ENCODE measurements at places on chromosomes 13 and 19.

DNA sequence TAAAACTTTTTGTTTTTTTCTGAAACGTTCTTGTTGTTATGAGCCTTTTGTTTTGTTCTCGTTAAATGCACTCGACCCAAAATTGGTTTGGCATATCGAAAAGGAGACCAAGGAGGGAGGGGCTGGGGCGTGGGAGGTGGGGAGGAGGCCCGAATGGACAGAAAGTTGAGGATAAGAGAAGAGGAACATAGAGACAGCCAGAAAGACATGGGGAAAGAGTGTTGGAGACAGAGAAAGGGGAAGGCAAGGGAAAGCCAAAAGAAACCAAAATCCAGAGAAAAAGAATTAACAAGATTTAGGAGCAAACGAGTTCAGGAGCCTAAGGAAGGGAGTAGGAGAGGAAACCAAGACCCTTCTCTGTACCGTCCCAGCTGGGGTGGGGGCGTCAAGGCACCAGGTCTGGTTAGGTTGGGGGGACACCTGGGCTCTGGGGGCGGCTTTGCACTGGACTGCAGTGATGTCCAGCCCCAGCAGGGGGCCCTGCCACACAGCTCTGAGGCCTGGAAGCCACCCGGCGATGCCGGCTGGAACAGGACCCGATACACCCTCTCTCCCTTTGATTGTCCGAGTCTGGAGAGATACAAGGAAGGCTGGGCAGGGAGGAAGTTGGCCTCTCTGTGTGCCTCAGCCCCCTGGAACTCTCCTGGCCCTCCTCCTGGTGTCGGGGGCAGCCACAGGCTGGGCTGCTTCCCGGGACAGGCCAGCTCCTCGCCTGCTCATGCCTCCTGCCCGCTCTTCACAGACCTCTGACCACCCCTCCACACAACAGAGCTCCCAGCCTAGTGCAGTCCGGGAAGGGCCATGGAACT is 11.6 kb upstream of the ASF1B start:
- DNase-seq = peak; percentile 28

DNA sequence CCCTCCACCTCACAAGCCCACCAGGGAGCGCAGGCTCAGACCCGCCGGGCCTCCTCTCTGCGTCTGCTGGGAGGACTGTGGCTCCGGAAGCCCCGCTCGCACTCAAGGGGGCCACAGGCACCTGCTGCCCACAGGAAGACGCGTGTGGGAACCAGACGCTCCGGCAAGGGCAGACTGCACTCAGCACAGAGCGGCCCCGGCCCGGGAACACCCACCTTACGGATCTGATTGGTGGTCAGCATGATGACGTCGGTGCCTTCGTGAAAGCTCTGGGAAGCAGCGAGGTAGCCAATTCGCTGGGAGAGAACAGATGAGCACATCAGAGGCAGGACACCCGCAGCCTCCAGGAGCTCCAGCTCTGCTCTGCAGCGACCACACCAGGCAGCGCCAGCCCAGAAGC is 14.6 kb downstream of the AP3D1 start:
- no peak for DNase-seq

- no peak for DNase-seq
These were observed 7.4 kb downstream of the MED26 start for GRCh38 chr19:16620584-16620983.

DNA sequence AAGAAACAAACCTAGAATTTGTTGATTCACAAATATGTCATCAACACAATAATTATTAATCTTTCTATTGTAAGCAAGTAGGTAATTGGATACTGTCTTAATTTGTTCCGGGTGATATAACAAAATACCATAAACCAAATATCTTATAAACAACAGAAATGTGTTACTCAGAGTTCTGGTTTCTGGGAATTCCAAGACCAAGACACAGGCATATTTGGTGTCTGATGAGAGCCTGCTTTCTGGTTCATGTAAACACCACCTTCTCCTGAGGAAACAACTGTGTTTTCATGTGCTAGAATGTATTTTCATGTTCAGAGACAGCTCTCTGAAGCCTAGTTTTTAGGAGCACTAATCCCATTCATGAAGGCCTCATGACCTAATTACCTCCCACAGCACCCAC is 1819.5 kb downstream of the SLITRK5 start:
- DNase-seq = no peak

DNA sequence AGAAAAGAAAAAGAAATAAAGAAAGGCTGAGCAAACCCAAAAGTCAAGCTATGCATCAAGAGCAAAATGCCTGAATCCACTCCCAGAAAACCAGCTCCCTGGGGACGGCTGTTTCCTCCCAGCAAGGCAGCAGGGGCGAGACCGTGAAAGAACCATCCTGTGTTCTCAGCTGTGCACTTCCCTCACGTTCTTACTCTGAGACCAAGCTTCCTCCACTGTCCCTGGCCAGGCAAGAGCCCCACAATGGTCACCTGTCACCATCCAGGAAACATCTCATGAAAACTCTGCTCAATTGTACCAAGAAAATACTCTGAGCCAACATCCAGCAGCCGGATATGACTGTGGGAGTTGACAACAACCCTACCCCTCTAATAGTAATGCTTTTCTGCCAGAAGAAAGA is 22.9 kb downstream of the RAB20 start:
- no peak for DNase-seq

DNA sequence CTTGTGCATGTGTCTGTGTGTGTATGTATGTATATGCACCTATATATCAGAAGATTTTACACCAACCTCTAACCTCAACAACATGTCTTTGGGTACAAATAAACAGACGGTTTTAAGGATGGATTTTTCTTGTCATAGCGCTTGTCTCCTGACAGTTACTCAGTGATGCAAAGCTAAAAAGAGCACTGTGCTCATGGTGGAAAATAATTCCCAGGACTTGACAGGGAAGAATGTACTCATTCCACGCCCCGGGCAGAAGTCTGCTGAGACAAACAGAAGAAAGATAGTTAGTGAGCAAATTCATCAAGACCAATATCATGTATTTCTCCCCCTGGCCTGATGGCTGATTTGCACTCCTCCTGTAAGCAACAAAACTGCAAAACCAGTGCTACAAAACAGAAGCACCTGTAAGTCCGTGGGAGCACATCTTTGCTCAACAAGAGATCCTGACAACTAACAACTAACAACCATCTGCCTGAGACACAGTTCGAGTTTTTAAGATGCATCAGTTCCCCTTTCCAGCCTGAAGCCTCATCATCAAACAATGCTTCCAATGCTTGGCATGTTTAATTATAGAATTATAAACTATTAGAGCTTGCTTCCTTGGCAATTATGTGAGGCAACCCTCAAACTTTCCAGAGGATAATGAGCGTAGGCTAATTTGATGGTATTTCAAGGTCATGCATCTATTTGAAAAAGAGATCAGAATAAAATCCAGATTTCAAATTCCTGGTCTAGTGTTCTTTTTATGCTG is 812.7 kb upstream of the MIR17HG start:
- DNase-seq = no peak

- DNase-seq = peak; percentile 22
These were observed 5.0 kb upstream of the MTIF3 start for GRCh38 chr13:27455331-27455855.

GRCh38 chr19:15453091-15453578 is 3.4 kb upstream of the WIZ start:
- no peak for DNase-seq

GRCh38 chr13:52599037-52599847 is 43.0 kb upstream of the HNRNPA1L2 start:
- no peak for DNase-seq

DNA sequence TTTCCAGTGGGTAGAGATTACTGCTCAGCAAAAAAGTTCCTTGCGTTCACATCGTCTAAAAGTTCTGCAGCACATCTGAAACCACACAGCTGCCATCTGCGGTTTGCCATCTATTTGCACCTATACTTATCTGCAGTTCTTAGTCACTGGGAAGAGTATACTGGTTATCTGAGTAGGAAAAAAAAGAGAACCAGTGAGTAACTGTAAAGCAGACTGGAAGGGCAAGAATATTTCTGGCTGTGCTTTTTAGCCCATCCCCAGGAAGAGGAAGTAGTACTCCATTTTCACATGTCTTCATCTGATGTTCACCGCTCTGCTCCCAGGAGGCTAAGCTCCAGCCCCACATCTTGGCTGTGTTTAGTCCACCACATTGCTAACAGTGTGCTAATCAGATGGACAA is 35.6 kb downstream of the EFNB2 start:
- no peak for DNase-seq

DNA sequence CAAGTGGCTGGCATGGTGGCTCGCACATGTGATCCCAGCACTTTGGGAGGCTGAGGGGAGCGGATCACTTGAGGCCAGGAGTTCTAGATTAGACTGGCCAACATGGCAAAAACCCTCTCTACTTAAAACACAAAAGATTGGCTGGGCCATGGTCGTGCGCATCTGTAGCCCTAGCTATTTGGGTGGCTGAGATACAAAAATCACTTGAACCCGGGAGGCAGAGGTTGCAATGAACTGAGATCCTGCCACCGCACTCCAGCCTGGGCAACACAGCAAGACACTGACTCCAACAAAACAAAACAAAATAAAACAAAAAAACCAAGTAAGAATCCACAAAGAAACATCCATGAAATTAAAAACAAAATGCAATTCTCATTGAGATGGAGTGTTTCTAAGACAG is 630.6 kb downstream of the UQCRFS1 start:
- DNase-seq = no peak

- no peak for DNase-seq
These were observed 8.3 kb downstream of the IFNL3 start for GRCh38 chr19:39236527-39236926.

DNA sequence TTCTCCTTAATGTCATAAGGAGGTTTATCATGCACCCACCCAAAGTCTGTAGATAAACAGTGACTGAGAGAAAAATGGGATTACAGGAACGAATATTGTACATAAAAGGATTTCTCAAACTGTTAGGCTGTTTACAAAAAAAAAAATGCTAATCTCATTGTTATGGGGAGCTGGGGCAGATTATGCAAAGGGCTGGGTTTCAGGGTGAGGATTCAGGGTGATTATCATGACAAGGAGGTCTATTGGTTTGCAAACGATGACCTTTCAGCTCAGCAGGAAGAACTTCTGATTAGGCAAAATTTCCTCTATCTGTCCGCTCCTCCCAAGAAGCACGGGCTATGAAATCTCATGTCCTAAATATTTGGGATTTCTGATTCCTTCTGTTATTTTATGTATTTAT is 41.4 kb downstream of the NLRP12 start:
- DNase-seq = no peak

- no peak for DNase-seq
These were observed 248.3 kb downstream of the TSHZ3 start for GRCh38 chr19:31100981-31101380.

GRCh38 chr13:96229356-96229755 is 139.4 kb downstream of the HS6ST3 start:
- DNase-seq = no peak

DNA sequence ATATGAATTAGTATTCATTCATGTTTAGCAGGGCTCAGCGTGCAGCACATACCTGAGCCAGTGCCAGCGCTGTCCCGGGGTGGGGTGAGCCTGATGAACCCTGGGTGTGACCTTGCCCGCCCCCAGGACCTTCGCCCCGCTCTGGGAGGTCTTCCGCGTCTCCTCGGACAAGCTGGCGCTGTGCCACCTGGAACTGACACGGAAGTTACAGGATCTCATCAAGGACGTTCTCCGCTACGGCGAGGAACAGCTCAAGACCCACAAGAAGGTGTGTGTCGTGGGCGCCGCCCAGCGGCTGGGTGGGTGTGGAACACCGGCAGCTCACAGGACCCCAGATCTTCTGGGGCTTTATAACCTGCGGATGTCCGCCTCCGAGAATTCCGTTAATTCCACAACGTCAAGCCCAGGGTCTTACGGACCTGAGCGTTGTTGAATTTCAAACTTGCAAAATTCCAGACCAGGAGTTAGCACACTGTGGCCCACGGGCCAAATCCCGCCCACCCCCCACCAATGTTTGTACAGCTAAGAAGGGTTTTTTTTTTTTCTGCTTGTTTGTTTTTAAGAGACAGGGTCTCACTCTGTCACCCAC is 15.4 kb downstream of the FCHO1 start:
- no peak for DNase-seq

DNA sequence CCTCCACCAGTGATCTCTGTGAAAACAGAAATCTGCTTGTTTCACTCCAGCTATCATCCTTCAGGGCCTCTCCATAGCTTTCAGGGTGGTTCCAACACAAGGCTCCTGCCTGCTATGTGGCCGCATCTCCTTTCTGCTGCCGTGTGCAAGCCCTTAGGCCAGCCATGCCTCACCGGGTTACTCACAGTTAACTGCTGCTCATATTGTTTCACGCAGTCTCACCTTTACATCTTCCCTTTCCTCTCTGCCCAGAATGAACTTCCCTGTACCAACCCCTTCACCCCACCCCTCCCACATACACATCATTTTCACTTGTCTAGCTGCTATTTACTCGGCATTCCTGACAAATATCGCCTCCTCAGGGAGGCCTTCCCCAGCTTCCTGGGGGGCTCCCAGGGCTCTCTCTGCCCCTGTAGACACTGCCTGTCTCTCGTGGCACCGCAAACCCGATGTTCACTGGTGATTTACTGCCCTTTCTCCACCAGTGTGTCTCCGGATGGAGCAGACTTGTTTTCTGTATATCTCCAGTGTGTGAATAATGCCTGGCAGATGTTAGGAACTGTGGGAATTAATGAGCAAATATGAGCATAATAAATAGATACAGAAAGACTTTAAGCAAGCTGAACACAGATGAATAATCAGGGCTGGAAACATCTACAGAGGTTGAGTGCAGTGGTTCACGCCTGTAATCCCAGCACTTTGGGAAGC is 39.3 kb upstream of the GPR183 start:
- no peak for DNase-seq

DNA sequence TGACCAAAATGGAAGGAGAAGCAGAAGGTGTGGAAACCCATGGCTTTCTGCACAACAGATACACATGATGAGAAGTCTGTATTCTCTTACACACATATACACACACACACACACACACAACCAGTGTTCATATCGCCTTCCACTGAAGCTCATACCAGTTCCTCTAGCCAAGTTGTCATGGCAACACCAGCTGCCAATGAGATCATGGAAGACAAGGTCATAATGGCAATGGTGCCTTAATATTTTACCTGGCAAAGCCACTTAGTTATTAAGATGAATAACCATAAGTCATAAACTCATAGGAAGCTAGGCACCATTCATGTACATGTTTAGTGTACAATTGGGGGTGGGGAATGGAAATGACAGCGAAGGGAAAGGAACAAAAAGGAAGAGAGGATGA is 2.6 kb upstream of the DHRS12 start:
- DNase-seq = no peak

- DNase-seq = no peak
These were observed 432 bp downstream of the ZNF611 start for GRCh38 chr19:52734331-52734892.

DNA sequence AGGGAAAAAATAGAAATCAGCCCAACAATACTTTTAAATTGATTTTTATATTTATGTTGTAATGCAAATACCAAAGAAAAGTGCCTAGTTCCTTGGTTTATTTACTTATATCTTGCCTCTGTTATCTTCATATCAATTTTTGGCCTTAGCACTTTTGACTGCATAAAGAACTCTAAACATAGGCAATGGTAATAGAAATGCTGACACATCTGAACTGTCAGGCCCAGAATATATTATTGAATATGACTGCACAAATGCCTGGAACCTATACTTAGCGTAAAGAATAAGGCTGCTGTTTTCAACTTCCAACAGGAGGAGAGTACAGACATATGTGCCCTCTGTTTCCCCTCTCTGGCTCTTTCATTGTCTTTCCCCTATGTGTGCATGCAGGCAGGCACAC is 91.1 kb downstream of the DNAJC15 start:
- DNase-seq = no peak
